ENCODE measurements at places on chromosomes 5 and 9.

- peak; percentile 24 for DNase-seq
Measured at GRCh38 chr5:81265101-81265500, 32.0 kb downstream of the CKMT2 start.

DNA sequence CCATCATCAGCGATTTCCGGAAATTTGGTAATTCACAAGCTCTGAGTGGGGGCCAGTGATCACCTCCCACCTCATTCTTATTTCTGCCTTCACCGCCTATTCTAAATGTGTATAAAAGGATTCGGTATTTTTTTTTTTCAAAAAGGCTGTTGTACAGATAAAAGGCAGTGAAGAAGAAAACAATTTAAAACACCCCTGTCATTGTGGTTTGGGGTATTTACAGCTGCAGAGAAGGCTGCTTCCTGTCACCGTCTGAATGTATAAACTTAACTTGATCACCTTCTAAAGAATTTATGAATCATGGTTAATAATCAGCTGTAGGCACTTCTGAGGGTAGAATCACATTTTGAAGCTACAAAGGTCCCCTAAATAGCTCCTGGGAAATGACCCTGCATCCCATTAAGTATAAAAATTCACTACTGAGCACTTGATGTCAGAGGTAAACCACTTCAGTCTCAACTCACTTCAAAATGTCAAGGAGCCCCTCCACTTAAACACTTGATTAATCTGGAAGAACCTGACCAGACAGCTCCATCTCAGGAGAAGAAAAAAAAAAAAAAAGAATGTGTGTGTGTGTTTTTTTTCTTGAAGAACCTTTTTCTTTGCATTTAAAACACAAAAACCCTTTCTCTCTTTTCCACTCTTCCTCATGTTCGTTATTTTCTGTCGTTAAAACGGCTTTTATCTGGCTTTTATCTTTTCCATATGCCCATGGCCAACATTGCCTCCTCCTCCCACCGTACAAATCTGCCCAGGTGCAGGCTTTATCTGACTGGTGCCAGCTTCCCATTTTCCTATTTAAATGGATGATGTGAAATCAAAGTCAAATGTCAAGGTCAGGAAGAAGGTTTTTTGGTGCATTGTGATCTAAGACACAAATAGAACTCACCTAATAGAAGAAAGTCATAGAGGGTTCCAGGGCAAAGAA, 291.2 kb downstream of the IRX1 start:
- DNase-seq, result peak; percentile 14

GRCh38 chr5:9249231-9249630, 296.6 kb downstream of the SEMA5A start:
- DNase-seq, result no peak

- DNase-seq, result peak; percentile 92
Measured at GRCh38 chr5:145587710-145588109, 247.4 kb downstream of the PRELID2 start.

GRCh38 chr5:34026089-34026761, 16.8 kb downstream of the C1QTNF3 start:
- no peak for DNase-seq

GRCh38 chr5:143653256-143653655, 158.7 kb upstream of the HMHB1 start:
- DNase-seq, result no peak

DNA sequence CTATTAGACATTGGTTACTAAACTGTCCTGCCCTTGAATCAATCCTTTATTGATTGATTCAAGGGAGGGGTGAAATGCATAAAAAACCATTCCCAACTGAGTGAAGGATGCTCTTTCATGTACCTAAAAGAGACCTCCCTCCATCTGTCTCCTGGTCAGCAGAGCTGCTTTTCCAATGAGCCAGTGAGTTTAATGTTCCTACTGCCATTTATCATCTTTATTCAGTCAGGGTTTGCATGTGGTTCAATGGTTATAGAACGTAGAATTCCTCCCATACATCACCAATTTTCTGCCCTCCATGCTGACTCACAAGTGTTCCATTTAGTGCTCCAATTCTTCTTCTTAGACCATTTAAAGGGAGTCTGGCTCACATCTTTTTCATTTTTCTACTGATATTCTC, 199.1 kb upstream of the PCSK5 start:
- DNase-seq, result no peak

- DNase-seq, result no peak
Measured at GRCh38 chr5:79005151-79005550, 20.0 kb upstream of the ARSB start.

DNA sequence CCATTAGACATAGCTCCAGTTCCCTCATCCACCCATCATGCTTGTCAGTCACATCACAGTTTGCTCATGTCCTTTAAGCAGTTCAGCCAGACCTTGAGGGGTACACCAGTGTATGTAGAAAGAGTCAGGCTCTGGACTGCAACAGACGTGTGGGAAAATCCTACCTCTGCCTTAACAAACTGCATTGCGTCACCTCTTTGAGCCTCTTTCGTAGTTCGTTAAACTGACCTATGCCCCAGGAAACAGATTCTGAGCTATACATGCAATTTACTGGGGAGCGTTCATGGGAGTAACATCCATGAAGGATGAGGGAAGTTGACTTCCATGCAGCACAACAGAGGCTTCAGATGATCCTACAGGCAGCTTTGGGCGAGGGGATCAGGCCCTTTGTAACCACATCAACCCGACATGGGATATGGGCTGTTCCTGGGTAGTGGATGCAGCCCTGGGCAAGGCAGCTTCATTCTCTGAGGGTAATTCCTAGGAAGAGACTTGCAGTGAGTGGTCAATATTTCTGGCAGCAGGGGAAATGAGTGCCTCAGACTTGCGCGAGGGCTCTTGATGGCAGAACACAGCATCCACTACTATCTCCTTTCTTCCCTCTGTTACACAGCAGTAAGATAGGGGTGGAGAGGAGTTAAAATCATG, 4.3 kb downstream of the SPINK4 start:
- DNase-seq, result no peak

GRCh38 chr9:82128011-82128696, 139.6 kb downstream of the SPATA31D1 start:
- DNase-seq, result no peak

- DNase-seq, result no peak
Measured at GRCh38 chr9:95433096-95433819, 83.5 kb downstream of the PTCH1 start.

DNA sequence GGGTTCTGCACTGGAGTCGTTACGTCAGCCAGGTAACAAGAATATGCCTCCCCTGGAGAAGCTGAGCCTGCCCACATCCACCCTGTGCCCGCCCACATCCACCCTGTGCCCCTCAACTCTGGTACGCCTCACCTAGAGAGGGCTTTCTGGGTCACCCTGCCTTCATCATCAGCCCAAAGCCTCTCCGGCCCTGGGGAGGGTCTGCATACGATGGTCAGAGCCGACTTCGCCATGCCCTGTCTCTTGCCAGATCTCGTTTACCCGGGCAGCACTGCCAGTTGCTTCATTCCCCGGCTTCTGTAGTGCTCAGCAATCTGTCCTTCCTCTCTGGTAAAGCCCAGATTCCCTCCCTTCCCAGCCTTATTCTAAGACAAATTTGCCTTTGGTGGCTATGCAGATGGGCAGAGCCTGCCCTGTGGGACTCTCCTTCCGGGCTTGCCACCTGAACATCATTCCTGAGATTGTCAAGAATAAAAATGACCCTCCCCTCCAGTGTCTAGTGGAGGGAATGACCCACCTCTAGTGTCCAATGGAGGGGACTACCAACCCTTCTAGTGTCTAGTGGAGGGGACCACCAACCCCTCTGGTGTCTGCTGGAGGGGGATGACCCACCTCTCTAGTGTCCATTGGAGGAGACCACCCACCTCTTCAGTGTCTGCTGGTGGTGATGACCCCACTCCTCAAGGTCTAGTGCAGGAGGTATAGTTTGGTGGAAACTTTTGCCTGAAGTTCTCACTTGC, 3.4 kb downstream of the PLEKHG4B start:
- DNase-seq, result no peak

DNA sequence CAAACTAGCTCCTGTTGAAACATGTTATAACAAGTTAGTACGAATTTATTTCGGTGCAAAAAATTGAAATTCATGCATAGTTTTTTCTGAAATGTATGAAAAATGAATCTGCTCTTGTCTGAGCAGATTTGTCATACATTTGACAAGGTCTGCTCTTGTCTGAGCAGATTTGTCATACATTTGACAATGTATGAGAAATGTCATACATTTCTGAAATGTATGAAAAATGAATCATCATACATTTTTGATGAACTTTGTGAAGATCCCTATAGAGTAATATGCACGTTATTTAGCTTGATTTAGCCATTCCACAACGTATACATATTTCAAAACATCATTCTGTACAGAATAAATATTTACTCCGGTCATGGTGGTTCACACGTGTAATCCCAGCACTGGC, 85.9 kb upstream of the PARP8 start:
- no peak for DNase-seq

DNA sequence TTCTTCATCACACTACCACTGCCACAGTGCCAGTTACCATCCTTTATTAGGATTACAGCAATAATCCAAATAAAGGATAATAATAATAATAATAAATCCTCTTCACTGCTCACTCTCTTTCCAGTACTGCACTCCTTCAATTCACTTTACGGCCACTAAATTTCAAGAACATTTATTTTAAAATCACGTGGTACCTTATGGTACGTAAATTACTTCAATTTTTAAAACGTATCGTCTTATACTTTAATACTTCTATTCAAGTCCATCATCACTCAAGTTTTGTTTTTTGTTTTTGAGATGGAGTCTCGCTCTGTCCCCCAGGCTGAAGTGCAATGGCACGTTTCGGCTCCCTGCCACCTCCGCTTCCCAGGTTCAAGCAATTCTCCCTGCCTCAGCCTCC, 36.5 kb downstream of the PTBP3 start:
- DNase-seq, result no peak

GRCh38 chr9:120319452-120319851, 260.5 kb downstream of the CDK5RAP2 start:
- DNase-seq, result no peak

GRCh38 chr5:132296412-132297016, 2.3 kb downstream of the SLC22A4 start:
- peak; percentile 35 for DNase-seq

- DNase-seq, result peak; percentile 54
Measured at GRCh38 chr5:54993318-54993717, 7.9 kb upstream of the ESM1 start.

GRCh38 chr5:80761966-80762365, 107.2 kb upstream of the DHFR start:
- DNase-seq, result no peak

GRCh38 chr9:92767066-92768054, 2.7 kb upstream of the BICD2 start:
- no peak for DNase-seq

DNA sequence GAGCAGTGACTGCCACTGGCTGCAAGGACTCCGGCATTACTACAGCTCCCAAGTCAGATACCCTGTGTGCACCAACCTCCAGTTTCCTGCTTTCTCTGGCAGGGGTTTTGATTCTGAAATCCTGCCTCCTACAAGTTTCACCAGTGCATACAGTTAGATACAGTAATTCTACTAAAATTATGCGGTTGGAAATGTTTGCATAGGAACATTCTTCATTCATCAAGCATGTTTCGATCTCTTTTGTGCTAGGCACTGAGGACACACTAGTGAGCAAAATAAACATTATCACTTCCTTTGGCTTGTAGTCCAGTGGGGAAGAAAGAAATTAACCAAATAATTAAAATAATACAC, 152.2 kb downstream of the TMEM167A start:
- DNase-seq, result no peak

DNA sequence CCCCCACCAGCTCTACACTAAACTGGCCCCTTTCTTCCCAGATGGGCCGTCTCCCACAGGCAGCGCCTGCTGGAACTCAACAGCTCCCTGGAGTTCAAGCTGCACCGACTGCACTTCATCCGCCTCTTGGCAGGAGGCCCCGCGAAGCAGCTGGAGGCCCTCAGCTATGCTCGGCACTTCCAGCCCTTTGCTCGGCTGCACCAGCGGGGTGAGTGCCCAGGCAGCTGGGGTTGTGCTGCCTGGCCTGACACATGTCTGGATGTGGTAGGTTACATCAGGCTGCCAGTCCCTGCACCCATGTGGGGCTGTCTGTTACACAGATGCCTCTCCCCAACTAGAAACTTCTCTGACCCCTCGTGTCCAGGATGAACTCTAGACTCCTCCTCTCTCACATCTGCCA, 9.8 kb downstream of the NHP2 start:
- DNase-seq, result no peak

- DNase-seq, result no peak
Measured at GRCh38 chr5:125181955-125182354, 435.5 kb upstream of the ZNF608 start.

DNA sequence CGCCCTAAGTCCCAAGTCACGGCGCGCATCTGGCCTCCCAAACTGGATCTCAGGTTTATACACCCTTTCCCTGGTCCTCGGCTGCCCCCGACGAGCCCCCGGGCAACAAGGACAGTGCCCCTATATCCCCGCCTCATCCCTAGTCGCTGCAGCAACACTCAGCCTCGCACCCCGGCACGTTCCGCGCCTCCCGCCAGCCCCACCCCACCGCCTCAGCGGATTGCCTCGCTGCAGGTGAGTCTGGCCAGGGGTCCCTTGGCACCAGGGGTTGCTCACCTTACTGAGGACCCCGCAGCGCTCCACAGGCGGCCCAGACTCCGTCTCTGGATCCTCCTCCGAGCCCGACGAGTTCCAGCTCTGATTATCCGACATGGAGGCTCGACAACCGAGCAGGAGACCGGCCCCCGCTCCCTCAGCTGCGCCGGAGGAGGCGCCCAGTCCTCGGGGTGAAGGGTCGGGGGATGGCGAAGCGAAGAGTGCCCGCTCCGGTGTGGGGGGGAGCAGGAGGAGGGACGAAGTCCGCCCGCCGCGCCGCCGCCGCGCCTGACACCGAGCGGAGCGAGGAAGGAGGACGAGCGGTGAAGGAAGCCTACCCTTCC, 494 bp downstream of the CERT1 start:
- no peak for DNase-seq

DNA sequence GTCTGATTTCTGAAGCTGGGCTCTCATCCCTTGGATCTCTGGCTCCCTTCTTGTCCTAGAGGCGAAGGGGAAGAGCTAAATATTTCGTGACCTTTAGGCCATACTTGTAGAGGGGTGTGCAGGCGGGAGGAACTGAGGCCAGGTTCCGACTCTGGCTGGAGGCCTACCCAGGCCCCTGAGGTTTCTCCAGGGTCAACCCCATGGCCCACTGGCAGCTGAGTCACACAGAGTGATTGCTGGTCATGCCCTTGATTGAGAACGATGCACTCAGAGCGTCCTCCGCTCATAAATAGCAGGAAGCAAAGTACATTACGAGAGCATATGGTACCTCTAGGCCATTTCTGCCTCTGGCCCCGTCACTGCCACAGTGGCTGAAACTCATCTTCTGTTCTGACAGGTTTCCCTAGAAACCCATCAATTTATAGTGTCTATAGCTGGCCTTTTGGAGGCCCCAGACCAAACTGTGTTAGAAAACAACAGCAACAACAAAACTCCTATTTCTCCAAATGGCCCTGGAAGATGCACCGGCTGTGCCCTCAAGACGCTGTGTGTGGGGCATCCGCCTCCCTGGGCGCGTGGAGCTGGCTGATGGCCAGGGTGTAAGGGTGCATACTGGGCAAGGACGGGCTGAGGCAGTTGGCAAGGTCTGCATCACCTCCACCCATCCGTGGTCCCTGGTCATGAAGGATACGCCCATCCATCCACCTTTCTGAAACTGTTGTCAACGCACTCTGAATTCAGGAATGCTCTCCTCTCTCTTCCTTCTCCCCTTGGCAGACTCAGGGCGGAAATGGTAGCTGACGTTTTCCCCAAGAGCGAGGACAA, 32.9 kb upstream of the FCN1 start:
- DNase-seq, result no peak
